NAMALWA (cell line): ENCODE measurements at places on chromosomes 6 and 20.

DNA sequence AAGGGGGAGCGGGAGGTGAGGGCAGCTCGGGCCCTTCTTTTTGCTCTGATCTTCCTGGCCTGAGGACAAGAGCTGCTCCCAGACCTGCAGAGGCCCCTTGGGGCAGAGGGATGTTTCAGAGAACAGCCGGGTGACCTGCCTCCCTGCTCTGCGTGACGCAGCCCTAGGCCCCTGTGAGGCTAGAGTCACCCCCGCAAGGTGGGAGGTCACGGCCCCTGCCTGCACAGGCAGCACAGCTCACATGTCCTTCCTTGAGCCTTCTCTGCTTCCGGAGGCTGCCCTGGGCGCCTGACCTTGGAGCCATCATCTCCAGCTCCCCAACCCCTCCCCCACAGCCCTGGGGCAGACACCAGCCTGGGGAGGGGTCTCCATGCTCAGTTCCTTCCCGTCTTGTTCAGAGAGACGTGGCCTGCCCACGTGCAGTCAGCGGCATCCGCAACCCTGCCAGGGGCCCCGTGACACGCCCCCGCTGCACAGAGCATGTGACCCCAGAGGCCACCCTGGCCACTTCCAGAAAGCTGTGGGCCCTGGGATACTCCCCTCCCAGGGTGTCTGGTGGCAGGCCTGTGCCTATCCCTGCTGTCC lies at the start of gene BIRC7:
Gene BIRC7 (plus strand): TSS at position 507 of the 585 bp plus-strand sequence. CDS start 192 bp downstream, outside the sequence.
- DNase-seq, result peak; percentile 29

- DNase-seq, result peak; percentile 77
These were observed 1.6 kb downstream of the PPP1R16B start for GRCh38 chr20:38806855-38807655.

- DNase-seq, result no peak
These were observed 107.4 kb downstream of the BFSP1 start for GRCh38 chr20:17423782-17424181.

DNA sequence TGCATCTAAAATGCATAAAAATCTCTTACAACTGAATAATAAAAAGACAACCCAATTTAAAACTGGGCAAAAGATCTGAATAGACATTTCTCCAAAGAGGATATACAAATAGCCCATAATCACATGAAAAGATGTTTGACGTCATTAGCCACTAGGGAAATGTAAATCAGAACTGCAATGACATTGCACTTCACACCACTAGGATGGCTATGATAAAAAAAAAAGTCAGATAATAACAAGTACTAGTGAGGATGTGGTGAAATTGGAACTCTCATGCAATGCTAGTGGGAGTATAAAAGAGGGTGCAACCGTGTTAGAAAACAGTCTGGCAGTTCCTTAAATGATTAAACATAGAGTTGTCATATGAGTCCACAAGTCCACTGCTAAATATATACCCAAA lies 24.3 kb upstream of the TBX18 start:
- peak; percentile 7 for DNase-seq

GRCh38 chr6:165183071-165183470 lies 126.3 kb downstream of the C6orf118 start:
- DNase-seq, result no peak

GRCh38 chr6:132167929-132168892 lies 217.0 kb upstream of the CCN2 start:
- DNase-seq, result no peak

DNA sequence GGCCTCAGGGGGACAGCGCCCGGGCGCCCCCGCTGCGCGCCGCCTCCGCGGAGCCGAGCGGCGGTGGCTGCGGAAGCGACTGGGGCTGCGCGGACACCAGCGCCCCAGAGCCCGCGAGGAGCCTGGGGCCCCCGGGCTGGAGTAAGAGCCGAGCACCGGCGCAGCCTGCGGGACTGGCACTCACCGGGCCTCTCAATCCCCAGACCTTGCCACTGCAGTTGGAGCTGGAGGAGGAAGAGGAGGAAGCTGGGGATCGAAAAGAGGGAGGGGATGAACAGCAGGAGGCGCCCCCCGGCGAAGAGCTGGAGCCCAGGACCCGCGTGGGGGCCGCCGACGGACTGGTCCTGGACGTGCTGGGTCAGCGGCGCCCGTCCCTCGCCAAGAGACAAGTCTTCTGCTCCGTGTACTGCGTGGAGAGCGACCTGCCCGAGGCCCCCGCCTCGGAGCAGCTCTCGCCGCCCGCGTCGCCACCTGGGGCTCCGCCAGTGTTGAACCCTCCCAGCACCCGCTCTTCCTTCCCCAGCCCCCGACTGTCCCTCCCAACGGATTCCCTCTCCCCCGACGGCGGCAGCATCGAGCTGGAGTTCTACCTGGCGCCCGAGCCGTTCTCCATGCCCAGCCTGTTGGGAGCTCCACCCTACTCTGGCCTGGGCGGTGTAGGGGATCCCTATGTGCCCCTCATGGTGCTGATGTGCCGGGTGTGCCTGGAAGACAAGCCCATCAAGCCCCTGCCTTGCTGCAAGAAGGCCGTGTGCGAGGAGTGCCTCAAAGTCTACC lies 590 bp downstream of the RNF217 start:
- no peak for DNase-seq

DNA sequence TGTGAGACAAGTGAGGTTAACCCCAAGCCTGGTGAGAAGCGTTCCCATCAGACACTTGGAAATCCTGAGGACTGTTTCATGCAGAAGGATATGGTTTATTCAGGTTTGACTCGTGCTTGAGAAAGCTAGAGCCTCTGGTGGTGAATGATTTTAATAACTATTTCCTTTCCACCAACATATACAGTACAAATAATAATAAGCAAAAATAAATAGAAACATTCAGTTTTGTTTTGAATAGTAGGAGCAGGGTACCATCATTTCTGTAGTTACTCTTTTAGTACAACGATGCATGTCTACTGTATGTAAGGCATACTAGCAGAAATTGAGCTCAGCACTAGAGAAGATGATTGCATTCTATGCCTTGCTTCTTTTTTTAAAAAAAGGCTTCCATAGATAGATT lies 33.5 kb downstream of the PLG start:
- no peak for DNase-seq

GRCh38 chr20:5364997-5365597 lies 48.3 kb upstream of the PROKR2 start:
- DNase-seq, result no peak

DNA sequence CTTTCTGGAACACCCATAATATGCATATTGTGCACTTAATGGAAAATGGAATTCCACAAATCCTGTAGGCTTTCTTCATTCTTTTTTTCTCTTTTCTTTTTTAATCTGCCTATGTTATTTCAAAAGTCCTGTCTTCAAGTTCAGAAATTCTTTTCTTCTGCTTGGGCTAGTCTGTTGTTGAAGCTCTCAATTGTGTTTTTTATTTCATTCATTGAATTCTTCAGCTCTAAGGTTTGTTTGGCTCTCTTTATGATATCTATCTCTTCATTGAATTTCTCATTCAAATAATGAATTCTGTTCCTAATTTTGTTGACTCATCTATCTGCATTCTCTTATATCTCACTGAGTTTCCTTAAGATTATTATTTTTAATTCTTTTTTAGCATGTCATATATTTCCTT lies 10.1 kb downstream of the SPINT4 start:
- DNase-seq, result no peak

- no peak for DNase-seq
These were observed 36.0 kb downstream of the KIZ start for GRCh38 chr20:21161926-21162325.

GRCh38 chr6:138026342-138026741 lies 80.9 kb downstream of the PERP start:
- DNase-seq, result no peak
